ENCODE measurements at places on chromosomes 1 and 21. TPM values are rescaled to one million over a fixed set of nuclear protein-coding genes. Genes with fewer than 3 reads are reported as not detected.

Gene SPSB1
- 16.7 TPM for total RNA-seq

Gene TMEM201
- total RNA-seq: 1.3 TPM

Gene TOR1AIP2
- 109 TPM for total RNA-seq

Gene SLC9A1
- total RNA-seq: 2.0 TPM

Gene CRP
- total RNA-seq: not detected

Gene NFIA
- total RNA-seq: 2.2 TPM

Gene TXLNA
- 102 TPM for total RNA-seq

Gene PEA15
- 296 TPM for total RNA-seq

Gene S100A8
- not detected for total RNA-seq

Gene CYP4A22
- total RNA-seq: not detected

Gene NBPF6
- total RNA-seq: not detected

Gene C1orf167
- 0.28 TPM for total RNA-seq

Gene AGO1
- total RNA-seq: 21.5 TPM

Gene VANGL2
- 0.28 TPM for total RNA-seq

Gene HSD11B1
- 0.28 TPM for total RNA-seq

Gene NBPF10
- total RNA-seq: 1.4 TPM

Gene HES2
- not detected for total RNA-seq

Gene MOB3C
- total RNA-seq: 7.3 TPM

Gene DUSP12
- total RNA-seq: 31.5 TPM

Gene SAMSN1
- not detected for total RNA-seq

Gene PCAT6
- 0.56 TPM for total RNA-seq

Gene FAM3B
- not detected for total RNA-seq

Gene CCDC27
- total RNA-seq: not detected

Gene LRRC8B
- 1.8 TPM for total RNA-seq

Gene CAPZA1
- total RNA-seq: 262 TPM

Gene PIP5K1A
- 52.5 TPM for total RNA-seq

Gene CRNN
- total RNA-seq: not detected

Gene LRRC71
- not detected for total RNA-seq
